Kidney glomerular epithelial cell (primary cell): ENCODE measurements at places on chromosomes 16 and 17.

DNA sequence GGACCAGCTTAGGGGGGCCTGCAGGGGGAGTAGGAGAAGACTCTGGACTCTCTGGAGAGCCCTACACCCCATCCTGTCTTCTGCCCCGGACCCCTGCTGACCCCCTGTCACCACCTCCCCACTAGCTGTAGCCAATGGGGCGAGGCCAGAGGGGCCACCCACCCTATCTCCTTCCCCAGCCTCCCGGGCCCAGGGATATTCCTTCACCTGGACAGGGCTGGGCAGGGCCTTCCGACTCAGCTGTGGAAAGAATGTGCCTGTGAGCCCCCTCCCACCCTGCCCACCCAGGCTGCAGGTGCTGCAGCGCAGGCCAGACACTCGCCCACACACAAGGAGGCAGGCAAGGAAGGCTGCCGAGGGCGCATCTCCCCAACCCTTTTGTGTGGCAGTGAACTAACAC, 23.0 kb downstream of the TSPOAP1 start:
- no peak for DNase-seq

DNA sequence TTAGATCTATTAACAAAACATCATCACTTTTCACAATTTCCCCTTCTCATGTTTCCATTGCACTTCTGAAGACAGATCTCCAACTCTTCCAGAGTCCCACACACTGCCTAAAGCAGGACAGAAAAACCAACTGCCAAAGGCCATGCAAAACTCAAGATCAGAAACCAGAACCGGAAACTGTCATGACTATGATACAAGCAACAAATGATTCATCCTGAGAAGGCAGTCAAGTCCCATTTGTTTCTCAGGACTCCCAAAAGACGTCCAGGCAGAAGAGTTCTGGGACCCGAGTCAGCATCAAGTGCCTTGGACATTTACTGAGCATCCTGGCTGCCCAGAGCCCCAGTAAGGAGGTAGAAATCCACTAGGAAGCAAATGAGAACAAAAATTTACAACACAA, 38.8 kb downstream of the ERN1 start:
- DNase-seq = no peak

DNA sequence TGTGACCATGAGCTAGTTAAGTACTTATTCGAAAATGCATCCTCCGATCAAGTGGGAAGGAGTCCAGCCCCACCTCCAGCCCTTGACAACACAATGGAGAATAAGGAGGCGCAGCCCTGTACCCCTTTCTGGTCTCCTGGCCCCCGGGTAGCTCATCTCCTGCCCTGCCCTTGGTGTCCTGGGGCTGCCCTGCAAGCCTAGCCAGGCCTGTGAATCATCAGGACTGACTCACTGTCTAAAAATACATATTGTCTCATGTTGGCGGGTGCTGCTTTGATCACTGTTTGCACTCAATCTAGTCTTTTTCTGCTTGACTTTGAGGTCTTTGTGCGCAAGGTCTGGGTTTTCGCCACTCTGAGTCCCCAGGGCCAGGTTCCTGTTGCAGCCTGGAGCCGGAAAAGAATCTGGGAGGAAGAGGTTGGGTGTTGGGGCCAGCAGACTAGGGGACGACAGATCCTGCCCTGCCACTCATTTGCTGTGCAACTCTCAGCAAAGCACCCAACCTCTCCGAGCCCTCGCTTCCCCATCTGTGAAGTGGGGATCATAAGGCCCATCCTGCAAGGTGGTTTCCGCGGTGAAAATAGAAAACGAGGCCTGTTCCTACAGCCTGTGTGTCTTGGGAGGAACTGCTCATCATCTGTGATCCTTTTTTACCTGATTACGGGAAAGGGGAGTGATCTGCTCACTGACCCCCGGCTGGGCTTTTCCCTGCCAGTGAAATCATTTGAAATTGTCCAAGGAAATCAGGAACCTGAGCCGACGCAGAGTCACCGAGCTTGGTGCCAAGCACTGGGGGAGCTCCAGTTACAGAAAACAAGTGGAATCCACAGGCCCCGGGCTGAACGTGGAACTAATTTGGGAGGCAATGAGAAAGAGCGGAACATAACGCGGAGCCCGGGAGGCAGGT, 230.4 kb downstream of the PARN start:
- DNase-seq = peak; percentile 64

DNA sequence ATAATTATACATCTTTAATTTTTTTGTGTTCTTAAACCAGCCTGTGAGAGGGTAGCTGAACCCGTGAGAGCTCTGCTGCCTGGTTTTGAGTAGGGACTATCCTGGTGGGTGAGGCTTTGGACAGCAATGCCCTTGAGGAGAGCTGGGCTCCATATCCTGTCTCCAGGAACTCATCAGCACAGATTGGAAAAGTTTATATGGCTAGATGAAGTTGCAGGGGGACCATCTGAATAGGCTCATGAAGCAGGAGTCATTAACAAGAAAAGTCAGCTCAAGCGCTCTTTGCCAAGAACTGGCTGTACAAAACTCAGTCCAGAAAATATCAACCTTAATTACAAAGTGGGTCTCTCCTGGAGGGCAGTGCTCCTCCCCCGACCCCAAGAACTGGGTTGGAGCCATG, 33.8 kb upstream of the SSTR2 start:
- no peak for DNase-seq

GRCh38 chr16:49620158-49620868, 235.6 kb downstream of the ZNF423 start:
- DNase-seq = peak; percentile 51

- DNase-seq = no peak
Measured at GRCh38 chr16:2238150-2238837, 2.0 kb downstream of the DNASE1L2 start.

DNA sequence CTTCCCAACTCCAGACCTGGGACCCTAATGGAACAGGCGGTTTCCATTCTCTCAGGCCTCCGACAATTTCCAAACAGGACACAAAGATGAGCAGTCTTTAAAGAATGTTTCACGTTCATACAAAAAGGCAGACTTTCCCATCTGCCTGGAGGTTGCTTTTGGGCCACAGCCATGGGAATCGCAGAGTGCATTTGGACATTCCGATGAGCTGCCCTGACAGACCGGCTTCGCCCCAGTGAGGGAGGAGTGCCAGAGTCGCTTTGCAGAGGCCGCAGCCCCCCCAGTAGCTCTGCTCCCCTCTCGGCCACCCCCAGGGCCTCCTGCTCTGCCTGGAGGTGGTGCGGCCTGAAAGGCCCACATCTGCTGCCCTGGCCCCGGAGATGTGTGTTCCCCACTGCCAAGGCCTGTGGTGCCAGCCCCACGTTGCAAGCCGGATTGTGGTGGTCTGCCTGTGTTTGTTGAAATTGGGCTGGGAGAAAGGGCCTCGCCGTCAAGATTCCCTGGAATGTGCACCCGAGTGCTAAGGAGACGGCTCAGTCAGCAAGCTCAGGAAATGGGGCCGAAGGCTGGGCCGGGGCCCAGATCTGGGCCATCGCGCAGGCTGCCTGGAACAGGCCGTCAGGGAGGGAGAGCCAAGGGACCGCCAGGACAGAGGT, 89.8 kb downstream of the C16orf95 start:
- no peak for DNase-seq

- no peak for DNase-seq
Measured at GRCh38 chr17:19398301-19399181, 11.6 kb upstream of the MFAP4 start.

DNA sequence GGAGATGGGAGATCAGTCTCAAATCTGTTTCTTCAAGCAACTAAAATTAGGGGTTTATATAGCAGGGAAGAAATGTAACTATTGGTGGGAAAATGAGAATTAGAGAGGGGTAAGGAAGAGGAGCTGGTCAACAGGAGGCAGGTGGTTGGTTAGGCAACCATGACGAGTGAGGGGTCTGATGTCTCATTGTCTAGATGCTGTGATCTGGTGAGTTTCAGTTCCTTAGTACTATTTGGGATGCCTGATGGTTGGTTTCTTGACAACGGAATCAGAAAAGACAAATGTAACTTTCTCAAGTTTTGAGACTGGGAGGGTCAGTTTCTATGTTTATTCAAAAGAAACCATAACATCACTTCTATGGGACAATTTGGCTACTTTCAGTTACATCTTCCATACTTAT, 415.3 kb upstream of the C16orf82 start:
- no peak for DNase-seq

DNA sequence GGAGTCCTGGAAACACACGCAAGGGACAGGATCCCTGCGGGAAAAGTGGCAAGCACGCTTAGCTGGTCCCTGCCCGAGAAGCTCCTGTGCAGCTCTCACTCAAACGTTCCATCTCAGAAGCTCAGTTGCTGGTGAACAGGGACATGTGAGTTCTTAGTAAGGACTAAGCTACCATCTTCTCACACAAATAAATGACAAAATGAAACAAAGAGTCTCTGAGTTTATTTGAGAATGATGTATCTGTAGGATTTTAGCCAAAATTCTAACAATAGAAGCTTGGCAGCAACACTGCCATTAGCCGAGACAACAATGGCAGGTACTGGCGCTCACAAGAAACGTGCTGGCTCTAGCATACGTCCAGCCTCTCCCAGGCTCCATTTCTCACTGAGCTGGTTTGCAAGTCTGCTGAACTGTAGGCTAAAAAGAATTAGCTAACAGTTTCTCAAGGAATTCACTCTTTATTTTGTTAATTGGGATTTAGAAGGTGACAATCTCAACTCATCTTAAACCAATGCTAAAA, 90.2 kb downstream of the VPS53 start:
- no peak for DNase-seq

- DNase-seq = no peak
Measured at GRCh38 chr17:10126616-10127501, 71.5 kb downstream of the GAS7 start.

DNA sequence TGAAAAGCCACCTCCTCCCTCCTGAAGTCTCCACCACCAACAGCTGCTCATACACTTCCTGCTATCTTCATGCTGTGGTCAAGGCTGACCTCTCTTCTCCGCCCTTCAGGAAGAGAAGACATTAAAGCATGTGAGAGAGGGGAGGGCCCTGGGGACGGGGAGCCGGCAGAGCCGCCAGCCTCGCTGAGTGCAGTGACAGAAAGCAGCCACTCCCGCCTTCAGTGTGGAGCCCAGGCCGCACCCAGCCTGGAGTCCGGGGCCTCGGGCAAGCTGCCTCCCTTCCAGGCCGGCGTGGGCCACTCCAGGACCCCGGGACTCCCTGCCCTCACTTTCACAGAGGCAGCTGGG, 94.7 kb upstream of the TNRC6C start:
- DNase-seq = no peak

DNA sequence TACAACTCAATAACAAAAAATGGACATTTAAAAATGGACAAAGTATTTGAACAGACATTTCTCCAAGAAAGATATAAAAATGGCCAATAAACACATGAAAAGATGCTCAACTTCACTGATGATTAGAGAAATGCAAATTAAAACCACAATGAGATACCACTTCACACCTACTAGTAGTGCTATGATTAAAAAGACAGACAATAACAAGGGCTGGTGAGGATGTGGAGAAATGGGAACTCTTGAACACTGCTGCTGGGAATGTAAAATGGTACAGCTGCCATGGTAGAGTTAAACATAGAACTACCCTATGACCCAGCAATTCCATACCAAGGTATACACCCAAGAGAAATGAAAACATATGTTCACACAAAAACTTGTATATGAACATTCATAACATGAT, 24.9 kb downstream of the CFAP97D1 start:
- DNase-seq = no peak

DNA sequence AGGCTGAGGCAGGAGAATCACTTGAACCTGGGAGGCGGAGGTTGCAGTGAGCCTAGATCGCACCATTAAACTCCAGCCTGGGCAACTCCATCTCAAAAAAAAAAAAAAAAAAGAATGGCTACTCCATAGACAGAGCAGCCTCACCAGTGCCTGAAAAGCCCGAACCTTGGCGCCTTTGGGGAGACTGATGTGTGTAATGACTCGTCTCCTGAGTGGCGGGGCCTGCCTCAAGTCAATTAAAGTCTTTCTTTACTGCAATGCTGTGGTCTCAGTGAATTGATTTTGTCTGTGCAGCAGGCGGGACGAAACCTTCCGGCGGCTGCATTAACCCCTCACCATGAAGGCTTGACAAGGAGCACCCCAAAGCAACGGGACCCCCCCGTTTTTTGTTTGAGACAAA, 3.5 kb upstream of the UQCC4 start:
- no peak for DNase-seq

DNA sequence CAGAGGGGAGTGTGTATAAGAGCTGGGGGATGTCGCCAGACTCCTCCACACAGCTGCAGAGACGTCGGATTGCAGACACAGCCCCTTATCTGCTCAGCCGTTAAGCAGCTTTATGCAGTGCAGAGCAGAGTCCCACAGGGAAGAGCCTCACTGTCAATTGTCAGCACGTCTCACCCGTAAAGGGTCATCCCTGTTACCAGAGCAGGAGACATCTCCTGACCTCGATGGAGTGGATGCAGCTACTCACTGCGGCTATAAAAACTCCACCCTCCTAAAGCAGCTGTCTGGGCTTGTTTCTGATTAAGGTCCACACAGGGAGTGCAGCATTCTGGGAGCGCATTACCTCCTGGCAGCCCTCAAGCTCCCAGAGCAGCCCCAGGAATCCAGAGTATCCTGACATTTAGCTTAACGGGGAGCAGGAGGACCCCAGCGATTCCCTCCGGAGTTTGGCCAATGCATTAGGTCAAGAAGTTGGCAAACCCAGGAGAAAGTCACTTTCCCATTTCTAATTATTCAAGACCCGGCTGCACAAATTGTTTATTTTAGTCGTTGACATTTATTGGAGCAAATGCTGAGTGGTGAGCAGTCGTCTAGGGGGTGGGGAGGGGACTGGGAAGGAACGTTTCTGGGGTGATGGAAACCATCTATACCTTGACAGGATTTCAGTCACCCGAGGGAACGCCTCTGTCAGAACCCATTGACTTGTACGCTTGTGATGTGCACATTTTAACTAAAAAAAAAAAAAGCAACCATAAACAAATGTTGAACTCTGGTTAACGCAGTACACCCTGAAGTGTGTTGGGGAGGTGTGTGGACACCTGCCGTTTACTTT, 100.0 kb upstream of the ZNF469 start:
- DNase-seq = no peak

GRCh38 chr17:82444941-82445521, 5.5 kb downstream of the CYBC1 start:
- no peak for DNase-seq

GRCh38 chr16:86563469-86564345, 2.9 kb upstream of the FOXC2 start:
- peak; percentile 89 for DNase-seq

DNA sequence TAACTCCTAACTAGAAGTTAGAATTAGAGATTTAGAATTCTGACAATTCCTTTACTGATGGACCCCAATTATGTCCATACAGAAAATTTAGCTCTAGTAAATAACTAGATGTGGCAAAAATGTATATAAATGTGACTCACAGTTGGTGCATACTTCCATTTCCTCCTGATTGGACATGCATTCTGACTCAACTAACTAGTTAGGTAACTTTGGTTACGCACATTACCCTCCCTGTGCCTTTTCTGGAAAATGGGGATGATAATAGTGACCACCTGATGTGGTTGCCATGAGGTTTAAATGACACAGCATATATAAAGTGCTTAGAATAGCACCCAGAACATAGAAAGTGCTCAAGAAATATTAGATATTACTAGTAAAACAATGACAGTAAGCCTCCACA, 550.0 kb upstream of the SALL1 start:
- no peak for DNase-seq

GRCh38 chr17:67531291-67531690, 154.2 kb downstream of the PITPNC1 start:
- no peak for DNase-seq
